ENCODE measurements at places on chromosomes 6 and 20.

GRCh38 chr6:119147101-119148053 is 68.9 kb upstream of the FAM184A start:
- DNase-seq, result no peak

DNA sequence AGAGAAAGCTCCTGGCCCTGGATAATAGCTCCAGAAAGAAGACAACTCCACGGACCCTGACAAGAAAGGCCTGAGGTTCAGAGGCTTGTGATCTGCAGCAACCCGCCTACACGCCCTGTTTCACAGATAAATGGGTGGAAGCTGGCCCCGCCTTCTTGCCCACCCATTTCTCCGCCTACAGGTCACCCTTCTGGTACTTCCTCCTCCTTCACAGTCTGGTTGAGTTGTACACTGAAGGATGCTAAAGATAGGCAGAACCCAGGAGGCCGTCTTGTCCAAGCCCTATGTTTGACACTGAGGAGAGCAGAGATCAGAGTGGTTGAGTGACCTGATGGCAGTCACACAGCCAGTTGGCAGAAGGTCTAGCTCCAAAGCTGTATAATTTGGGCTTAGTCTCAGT is 34.2 kb upstream of the MDGA1 start:
- DNase-seq, result peak; percentile 57

GRCh38 chr6:16179970-16180431 is 51.1 kb downstream of the MYLIP start:
- DNase-seq, result no peak

GRCh38 chr20:13447385-13448180 is 191.1 kb downstream of the TASP1 start:
- DNase-seq, result no peak

DNA sequence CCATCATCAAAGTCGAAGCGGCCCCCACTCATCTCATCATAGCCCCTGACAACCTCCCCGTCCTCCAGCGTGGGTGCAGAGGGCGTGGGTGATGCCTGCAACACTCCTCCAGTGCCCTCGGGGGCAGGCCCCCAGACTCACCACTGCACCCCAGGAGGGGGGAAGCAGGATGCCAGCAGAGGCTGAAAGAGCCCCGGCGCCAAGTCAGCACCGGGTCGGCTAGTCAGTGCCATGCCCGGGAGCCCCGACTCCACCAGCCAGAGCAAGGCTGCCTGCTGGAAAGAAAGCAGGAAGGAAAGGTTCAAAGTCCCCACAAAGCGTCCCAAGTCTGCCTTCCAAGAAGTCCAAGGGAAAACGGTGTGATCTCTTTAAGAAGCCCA is 324 bp downstream of the JPH2 start:
- no peak for DNase-seq

- no peak for DNase-seq
Observed at GRCh38 chr6:136604928-136605510, 54.8 kb upstream of the MAP7 start.

- DNase-seq, result peak; percentile 87
Observed at GRCh38 chr6:84061613-84062398, 28.2 kb downstream of the MRAP2 start.

DNA sequence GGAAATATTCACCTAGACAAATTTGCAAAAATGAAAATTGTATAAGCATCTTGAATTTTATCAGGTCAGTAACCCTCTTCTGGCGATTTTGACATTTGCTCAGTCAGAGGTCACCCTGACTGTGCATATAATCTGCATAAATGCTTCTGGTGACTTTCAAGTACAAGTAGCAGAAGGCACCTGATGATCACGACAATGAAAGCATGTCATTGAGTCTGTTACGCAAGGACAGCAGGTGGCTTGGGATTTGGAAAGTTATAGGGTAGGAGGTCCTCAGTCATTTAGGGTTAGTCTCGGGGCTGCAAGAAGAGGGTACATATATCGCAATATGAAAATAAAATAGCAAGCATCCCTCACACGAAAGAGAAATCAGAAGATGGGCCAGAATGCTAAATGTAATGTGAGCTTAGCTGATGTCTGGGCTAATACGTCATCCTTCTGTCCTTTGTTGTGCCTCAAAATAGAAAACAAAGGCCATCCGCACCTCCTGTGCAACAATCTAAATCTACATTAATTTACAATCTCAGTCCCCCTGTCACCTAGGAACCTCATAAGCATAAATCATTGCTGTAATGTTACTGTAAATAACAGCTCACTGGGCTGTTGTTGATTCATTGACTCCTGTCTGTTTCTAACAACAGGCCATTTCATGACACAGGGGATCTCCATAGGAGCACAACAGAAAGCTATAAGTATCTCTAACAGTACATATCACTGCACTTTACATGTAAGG is 155.2 kb upstream of the RSPO3 start:
- DNase-seq, result no peak

DNA sequence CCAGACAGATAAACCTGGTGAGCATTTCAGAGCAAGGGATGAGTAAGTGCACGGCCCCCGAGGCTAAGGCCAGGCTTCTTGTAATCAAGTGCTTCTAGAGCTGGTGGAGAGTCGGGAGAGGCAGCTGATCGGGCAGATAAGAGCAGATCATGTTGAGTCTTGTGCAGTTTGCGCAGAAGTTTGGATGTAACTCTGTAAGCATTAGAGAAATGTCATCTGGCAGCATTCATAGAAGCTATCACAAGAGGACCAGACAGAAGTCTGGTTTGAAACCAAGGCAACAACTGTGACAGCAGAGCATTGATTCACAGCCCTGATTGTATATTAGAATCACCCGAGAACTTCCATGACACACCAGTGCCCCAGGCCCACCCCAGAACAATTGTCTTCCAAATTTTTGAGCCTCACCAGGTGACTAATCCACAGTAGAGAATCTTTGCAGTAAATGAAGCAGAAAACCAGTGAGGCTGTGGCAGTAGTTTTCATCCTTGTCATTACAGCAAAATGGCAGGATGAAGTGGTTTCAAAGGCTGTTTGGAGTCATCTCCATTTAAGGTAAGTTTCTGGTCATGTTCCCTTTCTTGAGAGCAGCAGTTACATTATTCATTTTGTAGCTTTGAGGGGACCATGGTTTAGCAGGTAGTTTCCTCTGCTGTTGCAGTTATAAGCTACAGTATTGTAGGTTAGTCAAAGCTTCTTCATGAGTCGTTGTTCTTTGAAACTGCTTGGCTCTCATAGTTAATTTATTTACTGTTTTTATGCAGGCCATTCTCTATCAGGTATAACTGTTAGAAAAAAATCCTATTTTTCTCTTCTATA is 84.1 kb downstream of the RNF217 start:
- peak; percentile 41 for DNase-seq

DNA sequence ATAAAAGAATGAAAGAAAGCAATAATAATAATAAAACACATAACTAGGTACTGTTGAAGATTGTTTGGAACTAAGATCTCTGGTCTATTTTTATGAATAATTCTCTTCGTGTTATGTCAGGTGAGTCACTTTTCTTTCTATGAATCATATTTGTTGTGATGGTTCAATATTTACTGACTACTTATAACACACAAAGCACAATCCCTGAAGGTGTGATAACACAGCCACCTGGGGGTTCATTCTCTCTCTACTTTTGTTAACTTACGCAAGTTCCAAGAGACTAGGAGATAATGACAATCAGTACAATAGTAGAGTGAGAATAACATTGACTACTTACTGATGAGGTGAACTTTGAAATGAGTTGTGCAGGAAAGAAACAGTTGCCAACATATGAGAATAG is 149.9 kb downstream of the IBTK start:
- no peak for DNase-seq

DNA sequence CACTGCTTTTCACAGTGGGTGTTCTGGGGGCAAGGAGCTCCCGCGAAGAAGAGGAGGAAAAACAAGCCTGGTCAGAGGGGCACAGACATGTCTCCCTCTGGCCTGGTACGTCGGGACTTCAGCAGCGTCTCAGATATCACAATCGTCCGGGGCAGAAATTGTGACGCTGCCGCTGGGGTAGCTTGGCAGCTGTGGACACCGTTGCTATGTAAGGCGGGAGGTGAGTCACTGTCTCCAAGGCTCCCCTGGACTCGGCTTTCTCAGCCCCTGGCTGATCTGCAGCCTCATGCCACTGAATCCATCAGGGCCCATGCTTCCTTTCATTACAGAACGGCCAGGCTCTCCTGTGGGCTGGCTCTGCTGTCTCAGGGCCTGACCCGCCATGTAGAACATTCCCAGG is 98.7 kb downstream of the SULF2 start:
- DNase-seq, result no peak

GRCh38 chr6:106141441-106142237 is 55.5 kb downstream of the PRDM1 start:
- DNase-seq, result no peak

DNA sequence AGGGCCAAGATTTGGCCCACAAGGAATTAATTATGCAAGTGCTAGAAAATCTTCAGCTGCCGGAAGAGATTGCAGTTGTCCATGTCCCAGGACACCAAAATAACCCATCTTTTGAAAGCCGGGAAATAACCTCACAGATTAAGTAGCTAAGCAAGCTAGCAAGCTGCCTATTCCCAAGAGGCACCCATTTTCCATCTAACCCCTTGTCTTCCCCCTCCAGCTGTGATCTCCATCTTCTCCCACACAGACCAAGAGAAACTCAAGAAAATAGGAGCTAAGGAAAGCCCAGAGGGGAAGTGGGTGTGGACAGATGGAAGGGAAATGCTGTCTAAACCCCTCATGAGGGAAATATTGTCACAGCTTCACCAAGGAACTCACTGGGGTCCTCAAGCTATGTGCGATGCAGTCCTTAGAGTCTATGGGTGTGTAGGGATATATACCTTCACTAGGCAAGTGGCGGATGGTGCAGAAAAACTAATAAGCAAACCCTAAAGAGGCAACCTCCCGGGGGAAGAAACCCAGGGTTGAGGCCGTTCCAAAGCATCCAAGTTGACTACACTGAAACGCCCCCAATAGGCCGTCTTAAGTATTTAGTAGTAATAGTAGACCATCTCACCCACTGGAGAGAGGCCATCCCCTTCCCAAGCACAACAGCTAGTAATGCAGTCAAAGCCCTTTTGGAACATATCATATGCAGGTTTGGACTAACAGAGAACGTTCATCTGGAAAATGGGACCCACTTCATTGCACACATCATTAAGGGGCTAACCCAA is 64.3 kb upstream of the PRSS16 start:
- no peak for DNase-seq

- no peak for DNase-seq
Observed at GRCh38 chr6:113017353-113017752, 670.2 kb downstream of the RFPL4B start.

DNA sequence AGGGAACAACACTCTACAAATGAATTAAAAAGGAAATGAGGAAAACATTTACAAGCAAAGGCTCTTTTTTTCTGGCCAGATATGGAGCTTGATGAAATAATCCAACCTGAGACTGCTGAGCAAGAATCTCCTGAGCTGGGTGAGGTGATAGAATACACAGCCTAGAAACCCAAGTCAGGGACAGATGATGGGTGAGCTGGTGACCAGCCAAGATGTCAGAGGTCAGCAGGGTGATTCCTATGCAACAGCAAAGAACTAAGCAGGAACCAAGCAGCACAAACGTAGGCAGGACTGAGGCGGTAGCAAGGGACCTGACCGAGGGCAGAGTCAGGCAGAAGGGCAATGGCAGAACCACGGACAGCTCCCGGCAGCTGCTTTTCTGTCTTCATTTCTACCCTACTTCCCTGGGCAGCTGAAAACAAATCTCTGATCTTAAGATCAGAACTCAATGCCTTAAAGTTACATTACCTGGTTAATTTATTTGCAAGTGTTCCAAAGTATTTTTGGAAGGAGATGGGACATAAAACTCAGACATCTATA is 75.1 kb downstream of the CDC40 start:
- DNase-seq, result no peak

DNA sequence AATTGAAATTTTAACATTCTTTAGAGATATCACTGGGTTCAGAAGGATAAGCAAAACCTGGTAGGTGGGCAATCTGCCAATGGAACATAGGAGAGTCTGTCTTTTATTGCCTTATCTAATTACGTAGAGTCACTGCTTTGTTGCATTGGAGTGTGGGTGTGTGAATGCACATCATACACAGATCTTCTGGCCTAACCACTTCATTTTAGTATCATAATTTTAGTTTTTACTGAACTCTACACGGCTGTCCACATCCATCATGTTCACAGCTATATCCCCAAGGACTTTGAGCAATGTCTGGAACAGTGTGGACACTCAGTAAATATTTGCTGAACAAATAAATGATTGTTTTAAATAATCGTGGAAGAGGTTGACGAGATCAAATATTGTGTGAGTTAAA is 104.6 kb upstream of the AKIRIN2 start:
- peak; percentile 30 for DNase-seq

DNA sequence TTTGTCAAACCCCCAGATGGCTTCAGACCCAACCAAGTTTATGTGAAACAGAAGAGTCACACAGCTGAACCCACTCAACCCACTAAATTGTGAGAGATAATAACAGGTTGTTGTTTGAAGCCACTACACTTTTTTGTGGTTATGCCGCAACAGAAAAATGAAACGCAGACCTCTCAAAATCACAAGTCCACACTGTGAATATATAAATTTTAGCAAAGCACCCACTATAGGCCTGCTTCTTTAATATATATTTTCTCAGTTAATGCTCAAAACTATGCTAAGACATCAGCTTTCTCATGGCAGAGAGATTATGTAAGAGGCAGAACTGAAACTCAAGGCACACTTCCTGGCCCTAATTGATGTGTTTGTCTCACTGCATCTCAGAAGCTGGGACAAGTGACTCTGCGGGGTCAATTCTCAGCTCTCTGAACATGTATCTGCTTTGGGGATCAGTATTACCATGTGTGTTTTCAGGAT is 27.7 kb downstream of the MAP3K5 start:
- no peak for DNase-seq

DNA sequence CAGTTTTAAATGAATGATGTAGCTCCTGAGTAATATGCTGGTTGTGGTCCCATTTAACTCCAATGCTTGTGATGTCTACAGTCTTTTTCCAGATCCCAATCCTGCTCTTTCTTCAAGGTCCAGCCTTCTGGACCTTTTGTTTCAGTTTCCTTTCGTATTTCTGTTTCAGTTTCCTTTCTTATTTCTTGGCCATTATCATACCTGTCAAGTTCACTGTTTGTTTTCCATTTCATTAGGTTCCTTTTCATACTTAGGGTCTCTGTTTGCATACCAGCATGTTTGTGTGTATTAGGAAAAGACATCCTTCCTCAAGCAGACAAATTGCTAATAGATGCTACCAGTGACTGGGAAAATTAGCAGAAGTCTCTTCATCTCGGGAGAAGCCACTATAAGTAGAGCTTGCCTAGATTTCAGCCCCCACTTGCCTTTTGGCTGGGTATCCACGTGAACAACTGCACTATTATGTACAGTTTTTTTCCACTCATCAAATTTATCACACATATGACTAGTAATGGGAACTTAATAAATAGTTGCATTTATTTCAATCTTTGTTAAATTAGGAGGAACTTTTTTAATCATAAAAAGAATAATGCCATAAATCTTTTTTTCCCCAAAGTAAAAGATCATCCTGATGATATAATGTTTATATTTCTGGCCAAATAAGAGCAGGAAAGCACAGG is 583.4 kb downstream of the BCKDHB start:
- DNase-seq, result no peak

DNA sequence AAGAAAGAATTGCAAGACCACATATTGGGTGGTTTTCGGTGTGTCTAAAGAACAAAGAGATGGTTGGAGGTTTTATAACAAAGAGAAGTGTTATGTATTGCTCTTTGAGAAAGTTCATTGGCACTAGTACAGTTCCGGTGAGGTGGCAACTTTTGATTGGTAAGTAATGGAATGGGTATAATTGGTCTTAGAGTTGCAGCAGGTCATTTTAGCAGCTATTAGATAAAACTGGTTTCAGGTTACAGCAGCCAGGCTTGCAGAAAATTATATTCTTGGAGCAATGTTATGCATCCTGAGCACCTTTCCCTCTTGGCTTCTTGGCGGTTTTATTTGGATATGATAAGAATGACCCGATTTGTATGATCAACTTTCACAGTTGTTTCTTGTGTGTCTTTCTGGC is 12.3 kb upstream of the SSTR4 start:
- no peak for DNase-seq

Measured in SK-N-DZ (cell line).